ENCODE measurements at places on chromosomes 12 and 14.

DNA sequence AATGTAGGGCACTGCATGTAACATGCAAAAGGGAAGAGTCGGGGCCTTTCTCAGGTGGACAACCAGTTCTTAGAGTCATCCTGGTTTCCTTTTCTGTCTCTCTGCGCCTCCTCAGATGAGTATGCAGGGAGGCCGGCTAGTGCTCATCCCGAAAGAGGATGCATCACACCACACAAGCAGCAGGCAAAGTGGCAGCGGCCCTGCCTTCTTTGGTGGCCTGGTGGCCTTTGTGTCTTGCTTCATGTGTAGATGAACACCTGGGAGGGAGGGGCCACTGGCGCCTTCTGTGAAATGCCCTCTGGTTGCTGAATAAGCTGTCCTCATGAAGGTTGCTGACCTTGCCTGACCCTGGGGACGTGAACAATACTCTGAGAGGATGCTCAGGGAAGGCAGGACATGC lies 18.0 kb downstream of the SLC24A4 start:
- no peak for DNase-seq

DNA sequence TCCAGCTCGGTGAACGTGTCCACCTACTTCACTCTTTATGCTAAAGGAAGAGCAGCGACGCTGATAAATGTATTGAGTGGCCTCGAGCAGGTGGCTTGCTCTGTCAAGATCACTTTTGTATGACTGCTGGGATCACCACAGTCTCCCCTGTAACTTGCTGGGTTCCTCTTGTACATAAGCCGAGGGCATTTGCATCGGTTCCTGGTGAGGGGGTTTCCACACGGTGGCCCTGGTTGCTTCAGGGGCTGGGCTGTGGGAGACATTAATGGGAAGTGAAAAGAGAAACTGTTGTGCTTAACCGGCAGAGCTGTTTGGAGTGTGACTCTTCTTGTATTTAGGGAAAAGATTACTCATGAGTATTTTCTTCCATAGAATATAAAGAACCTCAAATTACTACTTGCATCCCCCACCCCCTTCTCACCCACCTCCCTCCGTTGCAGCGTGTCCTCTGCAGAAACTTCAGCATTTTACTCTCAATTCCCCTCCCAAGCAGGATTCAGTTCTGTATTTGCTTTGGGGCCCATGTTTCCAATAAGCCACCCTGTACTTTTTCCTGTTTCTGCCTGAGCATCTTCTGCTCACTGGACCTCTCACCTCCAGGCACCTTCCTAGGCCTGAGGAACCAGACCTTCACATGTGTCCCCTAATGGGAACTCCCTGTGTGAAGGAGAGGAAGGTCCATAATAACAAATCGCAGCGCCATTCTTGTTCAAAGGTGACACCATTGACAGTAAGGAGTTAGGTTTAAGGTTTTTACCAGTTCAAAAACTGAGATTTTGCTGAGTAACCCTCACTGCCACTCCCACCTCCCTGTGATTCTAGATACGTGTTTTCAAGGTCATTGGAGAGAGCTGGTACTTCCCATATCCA lies 187.0 kb downstream of the ETV6 start:
- DNase-seq, result no peak

GRCh38 chr14:75125617-75126016 lies 1.2 kb downstream of the NEK9 start:
- peak; percentile 80 for DNase-seq

DNA sequence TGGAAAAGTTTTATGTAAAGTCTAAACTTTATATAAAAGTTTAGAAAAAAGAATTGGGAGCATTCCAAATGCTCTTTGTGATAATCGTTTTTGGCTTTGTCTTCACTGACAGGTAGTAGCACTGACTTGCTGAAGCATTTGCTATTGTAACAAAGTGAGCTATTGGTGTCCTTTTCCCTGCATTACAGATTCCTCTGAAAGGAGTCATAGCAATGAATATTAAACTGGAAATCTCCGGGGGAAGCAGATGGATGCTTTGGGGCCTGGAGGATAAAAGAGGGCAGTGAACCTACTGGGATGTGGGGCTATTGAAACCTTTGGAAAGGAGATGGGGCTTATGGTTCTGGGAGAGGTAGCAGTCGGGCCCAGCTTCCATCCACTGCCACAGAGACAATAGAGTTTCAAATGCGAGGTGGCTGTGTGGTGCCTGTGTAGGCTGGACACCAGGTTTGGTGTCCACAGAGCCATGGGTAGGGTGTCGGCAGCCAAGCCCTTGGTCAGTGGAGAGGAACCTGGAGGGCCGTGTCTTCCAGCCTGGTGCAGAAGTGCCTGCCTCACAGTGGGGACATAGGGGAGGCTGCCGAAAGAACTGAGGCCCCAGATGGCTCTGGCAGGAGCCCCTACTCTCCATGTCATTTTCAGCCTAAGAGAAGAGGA lies 10.1 kb downstream of the GSG1 start:
- DNase-seq, result peak; percentile 61

DNA sequence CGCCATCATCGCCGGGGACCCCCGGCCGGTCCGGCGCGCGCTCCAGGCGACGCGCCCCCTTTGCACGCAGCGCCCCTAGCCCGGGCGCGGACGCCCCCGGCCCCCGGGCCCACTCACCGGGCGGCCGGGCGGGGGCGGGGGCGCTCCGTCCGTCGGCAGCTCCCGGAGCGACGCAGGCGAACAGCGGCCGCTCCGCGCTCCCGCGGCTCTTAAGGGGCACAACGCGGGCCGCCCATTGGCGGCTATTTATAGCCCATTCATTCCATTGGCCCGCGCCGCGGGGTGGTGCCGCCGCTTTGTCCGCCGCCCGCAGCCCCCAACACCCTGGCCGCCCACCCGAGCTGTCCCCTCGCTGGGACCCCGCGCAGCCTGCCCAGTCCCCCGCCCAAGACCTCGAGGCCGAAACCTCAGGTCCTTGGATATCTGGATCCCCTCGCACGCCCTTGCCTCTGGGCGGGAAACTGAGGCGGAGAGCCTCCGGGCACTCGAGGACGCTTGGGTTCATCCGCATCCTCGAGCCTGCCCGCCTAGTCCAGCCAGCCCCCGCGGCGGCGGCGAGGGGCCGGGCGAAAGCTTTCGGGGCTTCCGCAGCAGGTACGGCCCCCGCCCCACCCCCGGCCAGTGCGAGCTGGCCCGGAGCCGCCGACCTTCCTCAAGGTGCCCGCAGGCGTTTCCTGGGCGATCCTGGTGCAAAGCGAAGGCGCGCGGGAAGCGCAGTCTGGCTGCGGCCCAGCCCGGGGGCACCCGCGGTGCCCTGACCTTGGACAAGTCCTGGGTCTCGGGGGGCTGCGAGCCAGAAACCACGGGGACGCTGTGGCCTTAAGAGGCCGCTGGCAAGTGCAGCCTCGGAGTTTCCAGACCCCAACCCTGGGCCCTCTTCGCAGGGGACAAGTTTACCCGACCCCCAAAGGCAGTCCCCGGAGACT lies at the start of gene CKB:
Gene CKB, minus strand, starts transcription at position 182 of the 926 bp plus-strand sequence. CDS start 337 bp downstream, outside the sequence.
- DNase-seq, result no peak

DNA sequence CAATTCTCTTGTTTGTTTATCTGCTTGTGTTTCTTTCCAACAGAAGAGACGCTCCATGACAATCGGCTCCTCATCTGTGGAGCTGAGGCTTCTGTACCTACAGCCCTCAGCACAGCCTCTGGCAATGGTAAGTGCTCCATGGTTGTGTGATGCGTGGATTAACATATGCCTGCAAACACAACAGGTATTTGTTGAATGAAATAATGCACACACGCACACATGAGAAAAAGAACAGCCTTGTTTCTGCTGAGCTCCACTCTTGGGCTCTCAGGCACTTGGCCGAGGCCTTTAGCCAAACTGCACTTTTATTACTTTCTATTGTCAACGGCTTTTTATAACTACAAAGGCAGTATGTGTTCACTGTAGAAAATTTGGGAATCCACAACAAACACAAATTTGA lies 120.4 kb upstream of the TMCC3 start:
- no peak for DNase-seq

Data from fibroblast of mammary gland (primary cell).